ENCODE measurements at places on chromosomes 16 and 17.

DNA sequence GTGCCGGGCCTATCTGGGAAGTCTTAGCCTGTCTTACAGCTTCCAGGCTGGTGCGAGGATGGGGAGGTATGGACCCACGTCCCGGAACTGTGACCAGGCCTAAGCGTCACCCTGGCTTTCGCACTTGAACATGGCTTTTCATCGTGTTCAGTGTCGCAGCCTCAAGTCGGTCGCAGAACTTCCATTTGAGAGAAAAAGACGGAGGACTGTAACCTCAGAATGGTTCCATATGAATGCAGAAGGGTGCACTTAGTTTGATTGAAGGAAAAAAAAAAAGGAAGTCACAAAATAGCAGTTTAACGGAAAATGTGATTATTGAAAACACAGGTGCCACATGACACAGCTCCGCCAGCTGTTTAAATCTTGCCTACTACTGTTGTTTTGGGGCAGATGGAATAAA lies 30.2 kb upstream of the JPT2 start:
- no peak for DNase-seq

GRCh38 chr17:68497885-68498319 lies 14.3 kb upstream of the PRKAR1A start:
- no peak for DNase-seq

DNA sequence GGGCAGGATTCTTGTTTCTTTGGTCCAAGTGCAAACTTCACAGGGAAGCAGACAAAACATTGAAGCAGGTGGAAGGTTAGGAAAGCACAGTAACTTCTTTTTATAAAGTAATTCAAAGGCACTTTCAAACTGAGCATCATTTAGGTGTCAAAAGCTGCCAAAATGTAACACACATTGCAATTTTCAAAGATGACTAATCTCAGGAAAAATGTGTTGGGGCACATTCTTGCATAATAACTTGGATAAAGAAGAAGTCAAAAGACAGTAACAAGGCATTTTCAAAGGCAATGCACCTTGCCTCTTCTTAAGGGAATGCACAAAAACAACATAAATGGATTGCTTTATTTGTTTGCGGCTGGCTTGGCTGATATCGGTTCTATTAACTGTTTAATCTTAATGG lies 3.6 kb downstream of the KCNJ2 start:
- no peak for DNase-seq

GRCh38 chr16:75996491-75996890 lies 270.2 kb upstream of the CPHXL start:
- no peak for DNase-seq

- peak; percentile 28 for DNase-seq
These were observed 20.9 kb upstream of the NSRP1 start for GRCh38 chr17:30095507-30096244.

GRCh38 chr17:56779898-56780777 lies 53.6 kb downstream of the C17orf67 start:
- peak; percentile 60 for DNase-seq

DNA sequence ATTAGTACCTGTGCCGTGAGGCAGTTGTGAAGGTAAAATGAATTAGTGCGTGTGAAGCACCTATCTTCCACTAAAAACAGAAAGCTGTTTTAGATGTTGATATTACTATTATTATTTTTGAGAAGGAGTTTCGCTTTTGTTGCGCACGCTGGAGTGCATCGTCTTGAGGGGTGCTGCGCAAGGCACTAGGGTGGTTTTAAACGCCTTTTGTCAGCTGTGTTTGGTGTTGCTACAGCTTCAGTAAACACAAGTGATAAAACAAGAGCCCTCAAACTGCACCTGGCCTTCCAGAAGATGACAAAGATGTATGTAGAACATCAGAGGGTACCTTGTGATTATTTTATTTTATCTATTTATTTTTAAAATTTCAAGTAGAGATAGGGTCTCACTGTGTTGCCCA lies 38.2 kb downstream of the PLCG2 start:
- DNase-seq: no peak

GRCh38 chr17:73228748-73229236 lies 32.9 kb downstream of the CPSF4L start:
- no peak for DNase-seq

- no peak for DNase-seq
These were observed 15.2 kb downstream of the ALOX12B start for GRCh38 chr17:8072341-8072728.

DNA sequence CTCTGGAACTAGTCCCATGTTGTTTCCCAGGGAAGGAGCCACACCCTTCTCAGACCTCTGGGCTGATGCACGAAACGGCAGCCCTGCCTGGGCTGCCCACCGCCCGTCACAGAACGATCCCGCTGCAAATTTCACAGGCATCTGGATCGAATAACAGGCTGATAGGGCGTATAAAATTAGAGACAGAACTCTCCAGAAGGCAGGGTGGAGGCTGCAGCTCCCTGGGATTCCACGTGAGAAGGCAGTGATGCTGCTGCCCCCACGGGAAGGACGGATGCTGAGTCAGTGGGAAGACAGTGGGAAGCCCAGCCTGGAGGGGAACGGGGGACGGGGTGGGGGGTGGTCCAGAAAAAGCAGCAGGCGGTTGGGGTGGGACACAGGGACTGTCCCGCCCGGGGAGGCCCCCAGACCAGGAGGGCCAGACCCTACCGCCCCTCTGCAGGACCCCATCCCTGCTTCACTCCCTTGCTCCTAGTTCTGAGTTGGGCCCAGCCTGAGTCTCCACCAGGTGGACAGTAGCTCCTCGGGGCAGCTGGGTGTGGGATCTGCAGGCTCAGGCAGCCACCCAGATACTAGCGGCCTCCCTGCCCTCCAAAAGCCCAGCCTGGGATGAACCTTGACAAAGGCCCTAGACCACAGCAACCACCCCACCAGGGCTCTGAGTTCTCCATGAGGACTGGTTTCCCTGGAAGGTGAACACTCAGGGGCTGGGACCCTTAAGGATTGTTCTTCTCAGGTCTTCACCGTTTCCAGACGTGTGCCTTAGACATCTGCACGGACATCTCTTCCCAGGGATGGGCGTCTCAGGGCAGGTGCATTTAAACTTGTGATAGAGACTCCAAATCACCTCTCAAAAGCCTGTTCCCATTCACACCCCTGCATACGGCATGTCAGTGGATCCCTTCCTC lies 117.8 kb downstream of the METRNL start:
- no peak for DNase-seq

- DNase-seq: no peak
These were observed at the start of gene ITGAL for GRCh38 chr16:30472328-30472942. Gene ITGAL, plus strand, starts transcription at chr16:30472742. Its CDS starts 96 bp downstream, at chr16:30472838.

All from renal pelvis (tissue), 12 donors.